Nasal cavity respiratory epithelium epithelial cell of viscerocranial mucosa (primary cell): ENCODE measurements at places on chromosomes 4 and X. TPM values are rescaled to one million over a fixed set of nuclear protein-coding genes. Genes with fewer than 3 reads are reported as not detected.

BRS3 gene
- not detected in 2 replicates for total RNA-seq

GAGE12J gene
- not detected in 2 replicates for total RNA-seq

HAUS7 gene
- total RNA-seq, result 8.0 and 8.2 TPM in 2 replicates

ERAS gene
- total RNA-seq, result not detected in 2 replicates

TEX13C gene
- not detected in 2 replicates for total RNA-seq

EDNRA gene
- total RNA-seq, result 4.1 and 8.8 TPM in 2 replicates

C4orf36 gene
- total RNA-seq, result 1.7 and 3.1 TPM in 2 replicates

LDB2 gene
- total RNA-seq, result not detected in 2 replicates

PSMD10 gene
- total RNA-seq, result 61.0 and 105 TPM in 2 replicates

CLDN22 gene
- not detected in 2 replicates for total RNA-seq

ZXDB gene
- total RNA-seq, result 16.8 and 18.5 TPM in 2 replicates

ADH1A gene
- not detected in 2 replicates for total RNA-seq

SH3TC1 gene
- 23.6 and 65.5 TPM in 2 replicates for total RNA-seq

KLF8 gene
- 2.1 and 12.4 TPM in 2 replicates for total RNA-seq

GRIA3 gene
- total RNA-seq, result under 0.01 TPM in 1 of 2 replicates, not detected in the other

MTNR1A gene
- total RNA-seq, result under 0.01 and 0.07 TPM in 2 replicates

PPARGC1A gene
- total RNA-seq, result under 0.01 and 38.9 TPM in 2 replicates

TEX11 gene
- total RNA-seq, result not detected in 2 replicates

MAB21L2 gene
- total RNA-seq, result not detected in 2 replicates

ANTXR2 gene
- total RNA-seq, result 43.4 and 82.2 TPM in 2 replicates

ZNF595 gene
- 4.8 and 13.6 TPM in 2 replicates for total RNA-seq

PLP2 gene
- 17.1 and 24.4 TPM in 2 replicates for total RNA-seq

SPANXC gene
- not detected in 2 replicates for total RNA-seq

MGAT4D gene
- not detected in 2 replicates for total RNA-seq

MSL3 gene
- total RNA-seq, result 15.7 and 21.1 TPM in 2 replicates

HPGD gene
- total RNA-seq, result 4.1 and 5.1 TPM in 2 replicates

TMSB15A gene
- total RNA-seq, result not detected in 2 replicates

UGT2B17 gene
- total RNA-seq, result under 0.01 TPM in 1 of 2 replicates, not detected in the other

FAM184B gene
- total RNA-seq, result under 0.01 TPM in 1 of 2 replicates, not detected in the other

ABCE1 gene
- total RNA-seq, result 232 and 235 TPM in 2 replicates

SPATA4 gene
- under 0.01 and 0.14 TPM in 2 replicates for total RNA-seq

HSD17B11 gene
- total RNA-seq, result 1.4 and 2.6 TPM in 2 replicates

TBX22 gene
- not detected in 2 replicates for total RNA-seq

ODAPH gene
- not detected in 2 replicates for total RNA-seq

TCP11X1 gene
- not detected in 2 replicates for total RNA-seq

CCNB3 gene
- 0.85 and 1.4 TPM in 2 replicates for total RNA-seq

PPP1R3F gene
- total RNA-seq, result 4.1 and 9.0 TPM in 2 replicates

RAB40AL gene
- 0.57 TPM in 1 of 2 replicates, not detected in the other for total RNA-seq

ZNF732 gene
- 0.68 and 1.8 TPM in 2 replicates for total RNA-seq

USP11 gene
- 7.5 and 14.6 TPM in 2 replicates for total RNA-seq

KLKB1 gene
- total RNA-seq, result not detected in 2 replicates

XG gene
- total RNA-seq, result 0.43 and 6.5 TPM in 2 replicates

DUSP21 gene
- total RNA-seq, result not detected in 2 replicates

FAM9C gene
- not detected in 2 replicates for total RNA-seq

ADH1B gene
- total RNA-seq, result not detected in 2 replicates

WAS gene
- total RNA-seq, result under 0.01 and 0.28 TPM in 2 replicates

TLR3 gene
- total RNA-seq, result 0.68 and 7.5 TPM in 2 replicates

AREG gene
- total RNA-seq, result 576 and 714 TPM in 2 replicates

SPANXN3 gene
- not detected in 2 replicates for total RNA-seq

SH3BGRL gene
- total RNA-seq, result 12.3 and 33.7 TPM in 2 replicates

CYBB gene
- under 0.01 TPM in 1 of 2 replicates, not detected in the other for total RNA-seq

PHOX2B gene
- not detected in 2 replicates for total RNA-seq

UGT2B15 gene
- total RNA-seq, result not detected in 2 replicates
